Thyroid gland (tissue), 4 donors: ENCODE measurements at places on chromosomes 12 and 14.

- H3K4me3 ChIP-seq = no peak overlapping the region
- no peaks in the 10 kb centered on the region for H3K27me3 ChIP-seq
- H3K4me1 ChIP-seq = peaks cover 4% of the 10 kb centered on the region
- no peak overlapping the region for H3K27ac ChIP-seq
- no peak for DNase-seq
Measured at GRCh38 chr12:68236421-68237059, 10.9 kb upstream of the IL26 start.

DNA sequence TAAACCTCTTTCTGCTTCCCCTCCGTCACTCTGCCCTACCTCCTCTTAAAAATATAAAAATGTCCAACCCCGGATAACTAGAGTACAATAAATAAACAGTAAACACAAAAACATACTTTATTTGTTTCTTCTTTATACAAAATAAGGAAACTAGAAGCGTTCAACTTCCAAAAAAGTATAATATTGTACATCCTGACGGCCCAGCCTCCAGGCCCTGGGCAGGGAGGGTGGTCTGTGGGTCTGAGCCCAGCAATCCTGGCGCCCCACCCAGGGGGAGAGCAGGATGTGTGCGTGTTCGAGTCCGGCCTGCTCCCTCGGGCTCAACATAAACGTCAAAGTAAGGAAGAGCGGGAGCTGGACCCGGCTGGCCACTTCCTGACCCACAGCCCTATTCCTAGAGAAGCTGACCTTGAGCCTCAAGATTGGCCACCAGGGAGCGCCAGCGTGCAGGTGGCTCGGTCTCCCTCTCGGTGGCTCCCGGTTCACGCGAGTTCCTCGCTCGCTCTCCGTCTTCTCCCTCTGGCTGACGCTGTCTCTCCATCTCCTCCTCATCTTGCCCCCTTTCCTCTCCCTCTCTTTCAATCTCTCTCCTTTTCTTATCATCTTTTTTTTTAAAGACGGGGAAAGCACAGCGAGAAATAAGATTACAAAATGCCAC, 9.4 kb downstream of the LHX5 start:
- H3K27me3 ChIP-seq = peaks cover 45% of the 10 kb centered on the region
- H3K4me3 ChIP-seq = no peak overlapping the region
- no peak overlapping the region for H3K27ac ChIP-seq

DNA sequence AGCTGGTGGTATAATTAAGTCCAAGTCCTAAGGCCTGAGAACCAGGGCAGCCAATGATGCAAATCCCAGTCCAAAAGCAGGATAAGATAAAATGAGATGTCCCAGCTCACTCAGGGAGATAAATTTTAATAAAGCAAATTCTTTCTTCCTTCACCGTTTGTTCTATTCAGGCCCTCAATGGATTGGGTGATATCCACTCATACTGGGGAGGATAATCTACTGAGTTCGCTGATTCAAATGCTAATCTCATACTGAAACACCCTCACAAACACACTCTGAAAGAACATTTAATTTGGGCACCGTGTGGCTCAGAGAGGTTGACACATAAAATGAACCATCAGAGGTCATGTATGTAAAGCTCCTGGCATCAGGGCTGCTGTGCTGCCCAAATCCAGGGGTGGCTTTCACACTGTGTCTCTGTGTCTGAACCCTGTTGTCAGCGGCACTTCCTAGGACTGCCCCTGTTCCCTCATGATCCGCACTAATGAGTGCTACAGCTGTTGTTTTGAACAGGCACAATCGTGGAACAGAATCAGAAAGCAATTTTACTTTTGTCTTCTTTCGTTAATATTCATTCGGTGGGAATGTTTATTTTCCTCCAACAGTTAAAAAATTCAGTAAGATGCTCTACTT, 428.5 kb upstream of the FBXO33 start:
- H3K4me3 ChIP-seq = no peak overlapping the region
- H3K4me1 ChIP-seq = no peaks in the 10 kb centered on the region
- no peaks in the 10 kb centered on the region for H3K27me3 ChIP-seq

GRCh38 chr14:53328841-53329240, 175.7 kb upstream of the DDHD1 start:
- no peaks in the 10 kb centered on the region for H3K27me3 ChIP-seq
- H3K4me3 ChIP-seq = no peak overlapping the region
- DNase-seq = no peak
- H3K4me1 ChIP-seq = no peaks in the 10 kb centered on the region
- H3K27ac ChIP-seq = no peak overlapping the region

GRCh38 chr14:24186831-24187538, 1.6 kb downstream of the IPO4 start:
- no peak overlapping the region for H3K27ac ChIP-seq
- H3K4me1 ChIP-seq = peaks cover 8% of the 10 kb centered on the region
- H3K27me3 ChIP-seq = no peaks in the 10 kb centered on the region
- no peak for DNase-seq
- H3K4me3 ChIP-seq = no peak overlapping the region
- H3K36me3 ChIP-seq = peaks cover 39% of the 10 kb centered on the region

- no peaks in the 10 kb centered on the region for H3K4me1 ChIP-seq
- no peak overlapping the region for H3K27ac ChIP-seq
- no peaks in the 10 kb centered on the region for H3K27me3 ChIP-seq
- no peaks in the 10 kb centered on the region for H3K36me3 ChIP-seq
- DNase-seq = no peak
Measured at GRCh38 chr12:107178776-107179175, 85.4 kb upstream of the CRY1 start.

- H3K4me3 ChIP-seq = no peak overlapping the region
- H3K27me3 ChIP-seq = no peaks in the 10 kb centered on the region
- no peaks in the 10 kb centered on the region for H3K36me3 ChIP-seq
- peak; percentile 67 for DNase-seq
- H3K27ac ChIP-seq = peak overlapping the region; percentile 78
Measured at GRCh38 chr14:68232300-68233055, 412.9 kb downstream of the RAD51B start.

- no peak overlapping the region for H3K4me3 ChIP-seq
- no peaks in the 10 kb centered on the region for H3K27me3 ChIP-seq
- DNase-seq = no peak
- H3K4me1 ChIP-seq = no peaks in the 10 kb centered on the region
- H3K36me3 ChIP-seq = peaks cover 45% of the 10 kb centered on the region
- no peak overlapping the region for H3K27ac ChIP-seq
Measured at GRCh38 chr12:121246893-121247557, 37.1 kb downstream of the P2RX4 start.
